ENCODE measurements at places on chromosomes 1 and 21.

GRCh38 chr1:116751146-116751545 lies 3.1 kb upstream of the CD2 start:
- no peak for DNase-seq

DNA sequence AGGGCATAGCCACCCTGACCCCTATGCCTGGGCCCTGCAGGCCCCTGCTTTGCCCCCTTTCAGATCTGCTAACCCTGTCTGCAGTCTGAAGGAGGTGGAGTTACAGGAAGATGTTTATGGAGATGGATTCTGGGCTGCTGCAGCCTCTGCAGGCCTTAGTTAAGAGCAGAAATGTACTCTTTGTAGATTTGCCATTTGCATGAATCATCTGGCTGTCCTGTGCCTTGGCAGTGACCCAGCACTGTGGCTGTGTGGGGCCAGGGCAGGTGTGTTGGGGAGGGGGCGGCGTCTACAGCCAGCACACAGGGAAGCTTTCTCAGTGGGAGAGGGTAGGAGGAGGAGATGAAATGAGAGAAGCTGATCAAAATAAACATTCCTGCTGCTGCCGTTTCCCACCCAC lies 867.3 kb downstream of the PLA2G4A start:
- no peak for DNase-seq

GRCh38 chr1:221411283-221411682 lies 330.6 kb downstream of the DUSP10 start:
- no peak for DNase-seq

- DNase-seq: no peak
Measured at GRCh38 chr1:161986328-161986727, 37.3 kb downstream of the OLFML2B start.

- no peak for DNase-seq
Measured at GRCh38 chr1:22221233-22221780, 78.4 kb upstream of the WNT4 start.

GRCh38 chr1:64308866-64309265 lies 105.4 kb downstream of the UBE2U start:
- no peak for DNase-seq

- DNase-seq: no peak
Measured at GRCh38 chr1:83692524-83693381, 306.2 kb downstream of the TTLL7 start.

GRCh38 chr1:24754229-24754628 lies 9.0 kb downstream of the CLIC4 start:
- no peak for DNase-seq

DNA sequence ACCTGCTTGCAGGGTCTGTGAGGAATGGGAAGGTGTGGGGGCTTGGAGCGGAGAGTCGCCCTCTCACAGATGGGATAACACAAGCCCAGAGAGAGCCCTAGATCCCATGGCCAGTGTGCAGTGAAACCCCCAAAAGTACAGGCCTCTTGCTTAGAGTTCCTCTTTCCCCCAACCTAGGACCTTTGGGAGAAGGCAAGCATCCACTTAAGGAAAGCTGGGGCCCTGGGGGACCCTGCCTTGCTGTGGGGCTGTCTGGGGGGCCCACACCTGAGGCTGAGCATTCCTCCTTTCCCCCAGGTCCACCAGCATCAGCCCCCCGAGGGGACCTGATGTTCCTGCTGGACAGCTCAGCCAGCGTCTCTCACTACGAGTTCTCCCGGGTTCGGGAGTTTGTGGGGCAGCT lies 1.1 kb downstream of the VWA1 start:
- DNase-seq: no peak

DNA sequence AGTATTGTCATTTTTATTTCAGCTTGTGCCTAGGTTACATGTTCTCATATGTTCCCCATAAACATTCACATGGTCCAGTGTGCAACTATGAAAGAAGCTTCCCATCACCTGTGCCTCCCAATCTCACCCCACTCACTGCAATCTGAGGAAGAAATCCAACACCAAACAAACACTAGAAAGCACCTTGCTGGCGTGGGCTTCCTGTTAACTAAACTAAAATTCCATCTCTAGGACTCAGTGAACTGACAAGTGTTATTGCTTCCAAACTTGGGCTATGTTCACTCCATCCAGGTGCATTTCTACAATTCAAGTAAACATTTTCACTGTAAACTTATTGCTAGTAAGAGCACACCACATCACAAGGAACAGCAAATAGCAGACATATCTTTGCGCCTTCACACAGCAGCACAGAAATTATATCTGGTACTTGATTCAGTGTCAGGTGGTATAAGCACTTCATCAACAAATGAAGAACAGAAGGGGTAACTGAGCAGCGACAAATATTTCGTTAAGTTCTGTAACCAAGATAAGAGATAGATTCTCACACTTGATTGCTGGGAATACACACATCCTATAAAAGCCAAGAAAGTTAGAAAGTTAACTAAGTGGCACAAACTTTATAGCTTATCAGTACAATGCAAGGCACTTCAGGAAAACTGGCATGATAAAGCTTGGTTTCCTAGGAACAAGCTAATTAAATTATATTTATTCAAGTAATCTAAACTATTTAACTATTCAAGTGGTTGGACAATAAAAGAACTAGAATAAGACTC lies 8.9 kb upstream of the KCNJ15 start:
- no peak for DNase-seq

GRCh38 chr21:36707763-36708285 lies 8.9 kb downstream of the SIM2 start:
- no peak for DNase-seq

DNA sequence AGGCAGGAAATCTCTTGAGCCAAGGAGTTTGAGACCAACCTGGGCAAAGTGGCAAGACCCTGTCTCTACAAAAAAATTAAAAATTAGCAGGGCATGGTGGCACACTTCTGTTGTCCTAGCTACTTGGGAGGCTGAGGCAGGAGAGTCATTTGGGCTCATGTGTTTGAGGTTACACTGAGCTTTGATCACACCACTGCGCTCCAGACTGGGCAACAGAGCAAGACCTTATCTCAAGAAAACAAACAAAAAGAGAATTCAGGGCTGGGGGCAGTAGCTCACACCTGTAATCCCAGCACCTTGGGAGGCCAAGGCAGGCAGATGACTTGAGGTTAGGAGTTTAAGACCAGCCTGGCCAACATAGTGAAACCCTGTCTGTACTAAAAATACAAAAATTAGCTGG lies 17.8 kb upstream of the SLC16A1 start:
- DNase-seq: no peak

DNA sequence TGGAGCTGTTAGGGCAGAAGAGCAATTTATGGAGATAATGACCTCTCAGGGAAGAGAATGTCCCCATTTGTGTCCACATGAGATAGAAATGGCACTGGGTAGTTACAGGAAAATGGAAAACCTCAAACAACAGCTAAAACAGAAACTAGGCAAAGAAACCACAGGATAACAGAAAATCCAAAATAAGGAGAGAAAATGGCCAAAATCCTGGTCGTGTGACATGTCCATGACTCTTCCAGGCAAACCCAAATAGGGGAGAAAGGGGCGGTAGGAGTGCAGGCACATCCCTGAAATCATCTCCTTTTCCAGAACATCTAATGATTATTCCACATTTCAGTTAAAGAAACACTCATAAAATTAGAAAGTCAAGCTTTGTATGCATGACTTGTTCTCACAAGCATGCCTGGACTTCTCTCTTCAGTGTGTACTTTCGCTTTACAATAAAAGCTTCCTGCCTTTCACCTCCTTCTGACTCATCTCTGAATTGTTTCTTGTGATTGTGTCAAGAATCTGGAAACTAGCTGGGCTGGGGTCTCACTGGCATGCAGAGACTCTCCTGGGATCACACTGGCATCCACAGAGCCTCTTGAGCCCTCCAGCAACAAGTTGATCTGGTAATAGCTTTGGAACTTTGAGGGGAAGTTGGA lies 171.4 kb upstream of the ZP4 start:
- no peak for DNase-seq

DNA sequence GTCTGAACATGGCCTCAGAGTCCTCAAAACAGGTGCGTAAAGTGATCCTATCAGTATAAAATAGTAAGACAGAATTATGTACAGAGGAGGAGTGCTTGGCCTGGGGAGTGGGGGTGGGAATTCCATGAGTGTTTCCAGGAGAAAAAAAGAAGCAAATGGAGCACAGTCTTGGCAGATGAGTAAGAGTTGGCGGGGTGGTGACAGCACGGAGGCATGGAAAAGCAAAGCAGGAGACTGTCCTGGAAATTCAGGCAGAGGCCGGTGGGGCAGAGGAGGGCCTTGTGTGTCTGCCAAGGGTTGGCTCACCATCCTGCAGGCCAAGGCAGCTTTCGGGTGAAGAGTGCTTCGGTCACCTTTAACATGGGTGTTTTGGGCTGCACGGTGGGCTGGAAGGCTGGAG lies 63.4 kb downstream of the OPTC start:
- DNase-seq: no peak

DNA sequence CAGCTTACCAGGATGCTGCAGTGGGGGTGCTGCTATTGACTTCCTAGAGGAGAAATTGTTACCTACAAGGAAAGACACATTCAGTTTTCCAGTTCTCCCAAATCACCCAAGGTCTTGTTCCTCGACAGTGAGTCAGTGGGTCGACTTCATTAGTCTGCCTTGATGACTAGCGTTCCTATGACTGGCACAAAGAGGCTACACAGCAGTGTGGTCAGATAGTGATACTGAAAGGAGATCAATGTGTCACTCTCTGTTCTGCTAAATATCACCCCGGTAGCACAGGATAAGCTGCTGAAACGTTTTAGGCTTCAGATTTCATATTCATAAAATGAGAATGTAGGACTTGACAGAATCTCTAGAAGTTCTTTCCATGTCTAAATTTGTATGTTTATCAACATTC lies 357.4 kb downstream of the LMX1A start:
- DNase-seq: no peak

DNA sequence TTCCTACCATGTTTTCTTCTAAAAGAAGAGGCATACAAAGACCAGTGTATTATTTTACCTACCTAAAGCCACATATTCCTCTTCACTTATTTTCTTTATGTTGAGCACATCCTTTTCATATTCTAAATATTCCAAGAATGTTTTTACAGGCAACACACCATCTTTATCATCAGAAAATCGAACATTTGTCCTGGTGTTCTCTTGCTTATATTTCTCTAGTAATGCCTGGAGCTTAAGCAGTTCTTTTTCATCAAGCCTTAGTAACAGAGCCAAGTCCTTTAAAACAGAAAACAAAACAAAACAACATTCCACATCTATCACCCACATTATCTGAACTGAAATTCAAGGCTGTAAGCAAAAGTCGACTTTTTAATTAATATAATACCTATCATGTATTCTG lies 88.7 kb downstream of the IARS2 start:
- no peak for DNase-seq

DNA sequence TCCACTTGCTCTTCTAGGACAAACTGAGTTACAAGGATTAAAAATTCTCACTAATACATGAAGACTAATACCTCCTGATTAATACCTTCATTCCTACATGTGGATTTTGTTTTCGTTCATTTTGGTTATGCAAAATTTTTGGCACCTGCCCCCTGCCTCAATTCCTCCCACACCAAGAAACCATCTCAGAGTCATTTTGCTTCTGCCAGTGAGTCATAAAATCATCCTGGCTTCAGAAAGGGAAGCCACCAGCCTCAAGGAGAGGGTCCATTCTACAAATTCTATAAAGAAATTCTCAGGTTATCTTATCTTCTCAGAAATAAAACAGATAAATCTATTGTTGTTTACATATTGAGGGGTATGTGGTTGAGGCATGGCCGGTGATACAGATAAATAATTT lies 103.2 kb upstream of the COA6 start:
- no peak for DNase-seq

GRCh38 chr1:174005032-174005431 lies 17.1 kb downstream of the RC3H1 start:
- DNase-seq: no peak

- DNase-seq: no peak
Measured at GRCh38 chr1:16111771-16112595, 38.5 kb upstream of the FAM131C start.

DNA sequence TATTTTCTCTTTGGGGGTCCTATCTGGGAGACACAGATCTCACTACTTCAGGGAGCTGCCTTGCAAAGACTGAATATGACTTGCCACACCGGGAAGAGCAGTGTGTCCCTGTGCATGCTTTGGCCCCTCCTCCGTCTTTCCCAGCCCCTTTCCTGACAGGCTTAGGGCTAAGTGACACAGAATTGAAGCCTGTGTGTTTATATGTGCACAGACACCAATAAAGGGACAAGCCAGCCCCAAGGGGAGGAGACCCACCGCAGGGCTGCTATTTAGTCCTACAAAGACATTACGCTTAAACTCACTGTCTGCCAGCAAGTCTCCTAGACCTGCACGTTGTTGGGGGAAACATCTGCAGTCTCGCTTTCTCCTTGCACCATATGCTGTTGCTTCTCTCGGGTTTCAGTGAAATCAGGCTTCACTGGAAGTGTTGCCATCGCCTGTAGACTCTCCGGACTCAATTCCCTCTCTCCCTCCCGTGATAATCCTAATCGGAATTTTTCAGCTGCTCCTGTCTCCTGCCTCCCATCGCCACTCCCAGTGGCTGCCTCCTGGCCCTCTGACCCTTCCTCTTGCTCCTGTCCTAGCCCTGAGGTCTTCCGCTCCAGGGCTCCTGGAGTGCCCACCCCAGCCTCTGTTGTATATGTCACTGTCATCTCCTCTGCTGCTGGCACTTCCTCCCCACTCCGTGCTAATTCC lies 58.5 kb upstream of the LRRC53 start:
- DNase-seq: no peak

DNA sequence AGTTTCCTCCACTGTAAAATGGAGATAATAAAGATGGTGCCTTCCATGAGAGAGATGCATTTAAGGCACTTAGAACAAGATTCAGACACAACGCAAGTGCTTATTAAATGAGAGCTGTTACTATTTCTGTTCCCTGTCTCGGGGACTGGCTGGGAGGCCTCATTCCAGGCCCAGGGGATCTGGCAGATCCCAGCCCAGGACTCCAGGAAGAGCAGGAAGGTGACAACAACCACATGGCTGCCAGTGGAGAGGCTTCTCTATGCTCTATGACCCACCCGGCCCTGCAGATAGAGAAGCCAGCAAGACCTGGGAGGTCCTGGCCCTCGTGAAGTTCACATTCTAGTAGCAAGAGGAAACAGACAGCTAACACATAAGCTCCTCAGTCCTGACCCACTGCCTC lies 175.5 kb downstream of the ACTL8 start:
- no peak for DNase-seq

DNA sequence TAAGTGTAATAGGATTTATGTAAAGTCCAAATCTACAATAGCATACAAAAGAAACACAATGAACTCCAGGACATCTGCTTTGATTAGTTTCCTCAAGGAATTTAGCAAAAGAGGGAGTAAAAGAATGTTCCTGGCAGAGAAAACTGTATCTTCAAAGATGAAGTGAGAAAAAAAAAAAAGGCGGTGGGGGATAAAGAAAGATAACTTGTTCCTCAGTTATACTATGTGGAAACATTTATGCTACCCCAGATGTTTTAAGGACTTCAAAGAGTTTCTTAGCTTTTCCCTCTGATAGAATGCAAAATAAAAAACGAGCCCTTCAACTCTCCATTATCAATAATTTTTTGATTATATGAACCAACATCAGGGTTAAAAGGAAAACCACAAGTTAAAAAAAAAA lies 908.9 kb upstream of the ADGRL2 start:
- no peak for DNase-seq

DNA sequence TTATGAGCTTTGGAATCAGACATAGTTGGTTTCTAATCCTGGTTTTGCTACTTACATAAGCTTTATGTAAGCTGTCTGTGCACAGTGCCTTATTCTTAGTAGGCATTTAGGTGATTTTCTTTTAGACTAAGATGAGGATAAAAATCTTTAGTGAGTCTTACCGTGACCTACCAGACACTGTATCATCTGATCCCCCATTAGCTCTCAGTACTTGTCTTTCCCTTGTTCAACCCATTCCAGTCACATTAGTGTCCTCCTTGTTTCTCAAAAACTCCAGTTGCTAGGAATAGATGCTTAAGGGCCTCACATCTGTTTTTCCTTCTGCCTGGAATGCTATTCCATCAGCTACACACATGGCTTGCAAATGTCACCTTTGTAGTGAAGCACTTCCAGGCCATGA lies 18.8 kb downstream of the PPP1R12B start:
- DNase-seq: no peak

Measured in activated CD4-positive, CD25-positive, alpha-beta regulatory T cell (primary cell).